ENCODE measurements at places on chromosomes 13 and 19.

DNA sequence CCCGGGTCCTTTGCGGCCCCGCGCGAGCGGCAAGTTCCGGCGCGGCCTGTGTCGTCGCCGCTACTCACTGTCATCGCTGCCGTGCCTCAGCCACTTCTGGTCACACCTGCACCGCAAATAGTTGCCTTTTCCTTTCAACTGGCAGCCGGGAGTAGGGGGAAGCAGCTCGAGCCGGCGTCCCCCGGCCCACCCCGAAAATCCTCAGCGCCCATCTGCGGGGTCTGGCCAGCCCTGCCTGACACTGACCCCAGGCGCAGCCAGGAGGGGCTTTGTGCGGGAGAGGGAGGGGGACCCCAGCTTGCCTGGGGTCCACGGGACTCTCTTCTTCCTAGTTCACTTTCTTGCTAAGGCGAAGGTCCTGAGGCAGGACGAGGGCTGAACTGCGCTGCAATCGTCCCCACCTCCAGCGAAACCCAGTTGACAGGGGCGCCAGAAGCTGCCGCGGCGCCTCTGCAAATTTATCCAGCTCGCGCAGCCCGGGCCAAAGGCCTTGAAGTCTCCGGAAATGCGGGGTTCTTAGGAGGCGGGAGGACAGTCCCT lies 1.7 kb downstream of the PDX1 start:
- DNase-seq = no peak

DNA sequence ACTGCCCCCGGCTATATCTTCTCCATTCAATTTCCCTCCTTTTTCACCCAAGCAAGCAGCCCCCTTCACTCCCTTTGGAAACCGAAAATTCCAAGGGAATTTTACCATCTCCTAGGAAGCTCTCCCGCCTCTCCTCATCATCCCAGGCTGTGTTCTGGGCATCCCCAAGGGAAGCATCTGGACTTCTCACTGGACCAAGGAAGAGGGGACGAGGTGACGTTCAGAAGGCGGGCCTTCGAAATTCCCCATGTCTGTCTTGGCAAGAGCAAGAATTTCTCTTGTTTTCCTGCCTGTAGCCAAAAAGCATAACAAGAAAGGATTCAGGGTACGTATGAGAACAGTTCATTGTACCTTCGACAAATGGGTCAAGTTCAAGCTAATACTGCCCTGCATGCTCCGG lies 6.1 kb downstream of the TPRX2 start:
- no peak for DNase-seq

DNA sequence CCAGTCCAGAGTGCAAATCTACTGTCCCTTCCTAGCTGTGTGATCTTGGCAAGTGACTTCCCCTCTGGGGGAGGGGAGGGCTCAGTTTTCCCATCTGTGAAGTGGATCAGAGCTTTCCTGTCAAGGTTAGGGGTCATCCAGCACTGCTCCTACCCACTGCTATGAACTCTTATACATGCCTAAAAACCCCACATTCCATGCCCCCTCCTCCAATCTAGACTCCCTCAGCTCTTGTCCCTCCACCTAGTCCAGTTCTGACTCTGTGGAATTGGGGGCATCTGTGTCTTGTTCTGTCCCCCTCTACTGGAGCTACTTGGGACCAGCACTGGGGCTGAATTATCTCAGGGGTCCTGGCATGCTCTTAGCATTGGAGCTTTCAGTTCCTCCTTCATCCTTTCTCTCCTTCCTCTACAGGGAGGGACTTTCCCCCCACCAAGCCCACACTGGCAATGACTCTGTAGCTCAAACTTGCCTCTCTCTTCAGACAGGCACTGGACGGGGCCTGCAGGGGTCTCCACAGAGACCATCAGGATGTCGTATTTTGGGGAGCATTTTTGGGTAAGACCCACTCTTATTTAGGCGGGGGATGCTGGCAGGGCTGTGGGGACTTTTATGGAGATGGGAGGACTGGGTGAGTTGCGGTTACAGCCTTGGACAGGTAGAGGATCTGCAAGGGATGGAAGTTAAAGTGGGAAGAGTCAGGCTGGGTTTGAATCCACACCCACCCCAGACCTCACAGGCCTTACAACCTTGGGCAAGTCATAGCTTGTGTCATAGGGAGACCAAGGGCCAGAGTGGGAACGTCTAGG lies 3.6 kb downstream of the FCHO1 start:
- no peak for DNase-seq

DNA sequence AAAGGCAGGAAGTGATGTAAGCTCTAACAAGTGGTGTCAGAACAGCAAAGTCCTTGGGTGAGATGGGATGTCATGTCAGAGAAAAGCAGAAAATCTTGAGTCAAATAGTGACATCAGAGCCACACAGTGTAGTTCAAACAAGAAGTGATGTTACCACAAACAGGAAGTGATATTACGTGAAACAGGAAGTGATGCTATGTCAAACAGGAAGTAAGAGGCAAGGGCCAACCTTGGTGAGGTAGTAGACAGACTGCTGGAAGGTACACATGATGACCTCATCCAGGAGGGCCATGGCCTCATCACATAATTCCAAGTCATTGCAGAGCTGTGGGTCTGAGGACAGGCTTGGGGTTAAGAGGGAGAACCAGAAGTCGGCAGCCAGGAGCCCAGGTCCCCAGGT lies 7.0 kb upstream of the MAMSTR start:
- DNase-seq = no peak

GRCh38 chr13:98576200-98576945 lies 534 bp downstream of the STK24 start:
- peak; percentile 11 for DNase-seq

DNA sequence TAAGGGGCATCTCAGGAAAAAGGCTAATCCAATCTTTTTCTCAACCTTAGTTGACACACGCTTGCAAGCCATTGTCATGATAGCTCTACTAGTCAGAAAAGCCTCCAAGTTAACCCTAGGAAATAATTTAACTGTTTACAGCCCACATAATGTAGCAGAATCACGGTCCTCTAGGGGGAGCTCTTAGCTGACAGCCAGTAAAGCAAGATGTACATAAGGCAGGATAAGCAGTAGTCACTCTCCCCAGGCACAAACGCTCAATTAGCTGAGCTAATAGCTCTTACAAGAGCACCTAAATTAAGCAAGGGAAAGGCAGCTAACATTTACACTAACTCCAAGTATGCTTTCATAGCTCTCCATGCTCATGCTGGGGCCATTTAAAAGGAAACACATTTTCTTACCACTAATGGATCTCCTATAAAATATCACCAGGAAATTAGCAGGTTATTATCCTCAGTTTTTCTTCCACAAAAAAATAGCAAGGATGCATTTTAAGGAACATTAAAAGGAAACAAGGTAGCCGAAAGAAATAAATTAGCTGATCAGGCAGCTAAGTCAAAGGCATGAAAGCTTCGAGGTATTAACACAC lies 33.7 kb upstream of the ZSCAN5A start:
- no peak for DNase-seq

DNA sequence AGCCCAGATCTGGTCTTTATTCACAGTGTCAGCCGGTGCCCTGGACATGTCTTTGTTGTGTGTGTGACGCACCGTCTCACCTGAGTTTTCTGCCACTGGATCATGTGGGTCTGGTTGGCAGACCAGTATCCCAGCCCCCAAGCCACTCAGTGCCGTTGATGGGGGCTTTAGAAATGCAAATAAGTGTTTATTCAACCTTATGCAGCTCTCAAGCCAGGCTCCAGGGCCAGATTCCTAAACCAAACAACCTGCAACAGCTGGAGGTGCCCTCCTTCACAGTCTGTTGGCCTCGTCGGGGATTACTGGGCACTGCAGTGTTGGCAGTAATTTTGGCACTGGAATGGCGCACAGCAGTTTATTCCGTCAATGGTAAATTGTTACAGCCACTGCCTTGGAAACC lies 21.6 kb downstream of the FAM124A start:
- DNase-seq = no peak

DNA sequence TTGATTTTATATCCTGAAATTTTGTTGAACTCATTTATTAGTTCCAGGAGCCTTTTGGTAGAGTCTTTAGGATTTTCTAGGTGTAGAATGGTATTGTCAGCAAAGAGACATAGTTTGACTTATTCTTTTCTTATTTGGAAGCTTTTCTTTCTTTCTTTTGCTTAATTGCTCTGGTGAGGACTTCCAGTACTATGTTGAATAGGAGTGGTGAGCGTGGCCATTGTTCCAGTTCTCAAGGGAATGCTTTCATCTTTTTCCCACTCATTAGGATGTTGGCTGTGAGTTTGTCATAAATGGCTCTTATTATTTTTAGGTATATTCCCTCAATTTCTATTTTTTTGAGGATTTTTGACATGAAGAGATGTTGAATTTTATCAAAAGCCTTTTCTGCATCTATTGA lies 182.2 kb upstream of the SPRY2 start:
- DNase-seq = no peak

- no peak for DNase-seq
Observed at GRCh38 chr13:42041011-42041683, 7.3 kb upstream of the DGKH start.

GRCh38 chr19:45901432-45901911 lies 941 bp downstream of the MYPOP start:
- no peak for DNase-seq

- no peak for DNase-seq
Observed at GRCh38 chr13:112733112-112733511, 43.3 kb downstream of the ATP11A start.

GRCh38 chr19:55156202-55157063 lies 1.1 kb downstream of the TNNI3 start:
- no peak for DNase-seq

- DNase-seq = no peak
Observed at GRCh38 chr19:55098716-55099556, 18.5 kb downstream of the PPP1R12C start.

GRCh38 chr19:47258434-47258833 lies 2.1 kb downstream of the CCDC9 start:
- DNase-seq = no peak

- no peak for DNase-seq
Observed at GRCh38 chr19:5789886-5790558, 941 bp downstream of the DUS3L start.

- DNase-seq = no peak
Observed at GRCh38 chr19:3480383-3481091, at the start of gene SMIM24. TSS of gene SMIM24 (minus strand) at chr19:3480525. CDS start at chr19:3480463, 62 bp downstream.

DNA sequence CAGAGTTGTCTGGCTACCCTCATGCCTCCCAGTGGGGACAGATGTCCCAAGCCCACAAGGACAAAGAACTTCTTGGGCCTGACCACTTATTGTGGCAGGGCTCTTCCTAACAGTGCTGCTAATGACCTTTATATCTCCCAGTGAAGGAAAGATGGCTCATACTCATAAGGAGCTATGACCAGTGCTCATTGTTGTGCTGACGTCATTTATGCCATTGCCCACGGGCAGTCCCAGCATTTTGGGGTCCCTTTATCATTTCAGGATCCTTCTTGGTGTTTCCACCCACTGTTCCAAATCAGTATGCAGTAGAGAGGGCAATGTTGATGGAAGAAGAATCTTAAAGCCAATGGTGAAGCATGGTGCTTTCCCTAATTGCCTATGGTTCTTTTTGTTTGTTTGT lies 1640.0 kb upstream of the PRR20A start:
- DNase-seq = no peak

GRCh38 chr19:3119693-3120380 lies 16.0 kb upstream of the GNA15 start:
- no peak for DNase-seq

DNA sequence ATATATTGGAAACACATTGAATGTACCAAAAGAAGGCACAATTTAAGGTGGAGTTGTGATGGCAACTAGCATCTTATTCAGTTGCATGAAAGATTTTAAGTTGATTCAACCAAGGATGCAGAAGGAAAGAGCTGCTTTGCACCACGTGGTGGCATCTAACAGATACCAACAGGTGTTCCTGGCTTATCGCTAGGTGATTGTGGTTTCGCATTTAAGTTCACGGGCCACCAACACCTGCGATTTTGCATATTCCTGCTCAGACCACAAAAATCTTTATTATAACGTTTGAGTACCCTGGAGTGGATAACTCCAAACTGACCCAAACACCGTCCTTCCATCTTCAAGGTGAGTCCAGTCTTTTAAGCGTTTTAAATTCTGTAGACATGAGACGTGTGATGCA lies 45.3 kb downstream of the RGCC start:
- peak; percentile 2 for DNase-seq

DNA sequence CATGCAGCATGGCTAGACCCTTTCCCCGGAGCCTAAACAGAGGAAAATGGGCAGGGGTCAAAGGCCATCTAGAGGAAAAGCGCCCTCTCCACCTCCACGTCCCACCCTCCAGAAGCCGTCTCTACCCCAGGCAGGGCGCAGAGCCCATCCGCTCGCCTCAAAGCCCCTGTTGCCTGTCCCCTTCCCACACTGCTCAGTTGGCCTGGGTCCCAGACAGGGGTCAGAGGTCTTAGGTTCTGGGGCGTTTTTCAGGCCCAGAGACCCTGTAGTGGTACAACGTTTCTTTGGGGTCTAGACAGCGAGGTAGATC lies 285 bp downstream of the TMEM143 start:
- no peak for DNase-seq
